Activated T-cell treated with anti-CD3 and anti-CD28 coated beads, Interleukin-2, amount 50 U/mL, for 4 hours (primary cell): ENCODE measurements at places on chromosomes 4 and X.

DNA sequence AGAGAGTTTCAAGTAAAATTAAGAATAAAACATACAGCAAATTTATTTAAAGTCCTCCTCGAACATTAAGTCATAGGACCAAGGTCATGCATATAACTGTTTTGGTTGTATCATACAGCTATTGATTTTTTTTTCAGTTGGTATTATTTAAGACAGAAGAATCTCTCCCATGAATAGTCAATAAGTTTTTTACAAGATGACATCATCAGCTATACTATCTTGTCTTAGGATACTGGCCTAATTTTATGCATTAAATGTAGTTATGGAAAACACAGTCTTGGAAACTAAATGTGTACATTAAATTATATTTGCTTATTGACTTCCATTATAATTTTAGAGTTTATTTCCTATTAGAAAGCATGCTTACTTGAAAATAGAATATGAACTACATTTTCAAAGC, 755.9 kb downstream of the PCDH19 start:
- DNase-seq, result no peak

GRCh38 chr4:41466249-41466648, 71.7 kb upstream of the LIMCH1 start:
- no peak for DNase-seq

GRCh38 chr4:125642645-125643044, 327.9 kb downstream of the FAT4 start:
- no peak for DNase-seq

GRCh38 chr4:7384929-7385890, 49.5 kb downstream of the PSAPL1 start:
- no peak for DNase-seq

GRCh38 chr4:138698641-138699040, 316.9 kb upstream of the NOCT start:
- no peak for DNase-seq
